ENCODE measurements at places on chromosomes 6 and 20.

GRCh38 chr6:133392015-133392414 is 150.9 kb downstream of the EYA4 start:
- no peak for DNase-seq

GRCh38 chr6:74404366-74404765 is 708.4 kb downstream of the CD109 start:
- DNase-seq = no peak

DNA sequence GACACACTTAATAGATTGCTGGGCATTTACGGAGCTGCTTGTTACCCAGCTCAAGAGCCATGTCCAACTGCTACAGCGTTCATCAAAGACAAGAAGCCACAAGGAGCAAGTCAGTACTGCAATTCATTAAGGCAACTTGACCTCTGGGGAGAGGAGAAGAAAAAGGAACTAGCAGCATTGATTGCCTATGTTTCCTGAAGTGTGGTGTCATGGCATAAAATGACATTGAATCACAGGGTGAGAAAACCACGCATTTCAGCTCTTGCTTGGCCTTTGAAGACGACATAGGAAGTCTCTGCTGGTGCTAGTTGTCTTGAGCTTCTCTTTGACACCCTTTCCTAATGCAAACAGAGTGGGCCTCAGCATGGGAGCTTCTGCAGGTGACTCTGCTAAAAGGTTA is 139.1 kb downstream of the CDH26 start:
- DNase-seq = no peak

DNA sequence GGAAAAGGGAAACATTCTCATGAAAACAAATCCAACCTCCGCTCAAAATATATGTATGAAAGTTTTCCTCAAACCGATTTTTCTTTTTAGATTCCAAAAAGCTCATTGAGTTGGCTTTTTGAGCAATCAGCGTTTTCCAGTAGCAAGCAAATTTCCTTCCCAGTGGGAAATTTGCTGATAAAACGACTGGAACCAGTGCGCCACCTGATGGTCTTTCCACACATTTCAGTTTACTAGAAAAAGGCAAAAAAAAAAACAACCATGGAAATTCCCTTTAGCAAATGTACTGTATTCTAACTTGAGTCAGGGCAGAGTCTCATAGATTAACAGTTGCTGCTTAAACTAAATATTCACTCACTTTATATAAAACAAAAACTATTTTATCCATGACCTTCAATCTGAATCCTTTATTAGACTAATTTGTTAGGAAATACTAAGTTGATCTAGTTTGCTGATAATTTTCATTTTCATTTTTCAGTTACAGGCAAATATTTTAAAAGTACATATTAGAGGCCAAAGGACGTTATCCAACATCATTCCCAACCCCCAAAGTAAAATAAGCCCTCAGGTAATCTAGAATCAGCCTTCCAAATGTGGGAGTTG is 271.5 kb downstream of the FOXA2 start:
- DNase-seq = peak; percentile 45

DNA sequence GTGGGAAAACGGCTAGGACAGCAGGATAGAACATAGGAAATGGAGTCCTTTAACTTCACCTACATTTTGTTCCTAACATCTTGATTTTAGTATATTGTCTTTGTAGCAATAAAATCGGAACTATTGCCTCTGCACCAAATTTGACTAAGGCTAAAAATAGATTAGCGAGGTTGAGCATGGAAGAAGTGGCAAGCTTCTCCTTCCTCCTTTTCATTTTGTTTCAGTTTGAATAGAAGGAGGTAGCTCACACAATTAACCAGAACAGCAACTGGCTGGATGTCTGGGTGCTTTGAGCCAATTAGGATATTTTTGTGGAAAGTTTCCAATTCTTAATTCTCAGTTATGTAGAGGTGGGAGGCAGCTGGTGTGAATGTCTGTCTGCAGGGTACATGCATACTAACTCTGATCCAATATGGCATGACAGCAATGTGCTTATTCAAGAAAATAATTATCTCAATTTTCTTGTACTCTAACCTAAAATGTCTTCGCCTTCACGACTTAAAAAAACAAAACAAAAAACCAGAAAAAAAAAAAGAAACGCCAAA is 3.1 kb upstream of the HECA start:
- no peak for DNase-seq

- DNase-seq = no peak
These were observed 34.9 kb downstream of the ESF1 start for GRCh38 chr20:13749811-13750210.

DNA sequence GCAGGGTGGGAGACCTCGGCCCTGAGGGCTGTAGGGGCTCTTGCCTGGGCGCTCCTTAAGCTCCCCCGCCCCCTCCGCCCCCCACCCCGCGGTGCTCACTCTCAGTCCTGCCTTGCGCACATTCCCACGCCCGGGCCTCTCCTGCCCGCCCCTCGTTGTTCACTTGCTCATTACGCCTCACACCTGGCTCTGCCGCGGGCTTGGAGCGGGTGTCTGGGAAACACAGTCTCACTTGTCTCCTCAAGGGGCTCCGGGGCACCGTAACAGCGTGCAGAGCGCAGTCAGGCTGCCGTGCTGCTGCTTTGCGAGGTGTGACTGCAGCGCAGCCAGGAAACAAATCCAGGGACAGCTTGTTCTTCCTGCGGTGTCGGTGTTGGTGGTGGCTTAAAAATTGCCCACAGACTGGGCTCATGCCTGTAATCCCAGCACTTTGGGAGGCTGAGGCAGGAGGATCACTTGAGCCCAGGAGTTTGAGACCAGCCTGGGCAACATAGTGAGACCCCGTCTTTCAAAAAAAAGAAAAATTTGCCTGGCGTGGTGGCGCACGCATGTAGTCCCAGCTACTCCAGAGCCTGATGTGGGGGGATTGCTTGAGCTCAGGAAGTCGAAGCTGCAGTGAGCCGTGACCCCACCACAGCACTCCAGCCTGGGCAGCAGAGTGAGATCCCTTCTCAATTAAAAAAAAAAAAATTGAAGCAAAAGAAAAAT is 4.6 kb downstream of the NPBWR2 start:
- peak; percentile 90 for DNase-seq

- no peak for DNase-seq
These were observed 108.8 kb downstream of the PREX1 start for GRCh38 chr20:48718786-48719578.

DNA sequence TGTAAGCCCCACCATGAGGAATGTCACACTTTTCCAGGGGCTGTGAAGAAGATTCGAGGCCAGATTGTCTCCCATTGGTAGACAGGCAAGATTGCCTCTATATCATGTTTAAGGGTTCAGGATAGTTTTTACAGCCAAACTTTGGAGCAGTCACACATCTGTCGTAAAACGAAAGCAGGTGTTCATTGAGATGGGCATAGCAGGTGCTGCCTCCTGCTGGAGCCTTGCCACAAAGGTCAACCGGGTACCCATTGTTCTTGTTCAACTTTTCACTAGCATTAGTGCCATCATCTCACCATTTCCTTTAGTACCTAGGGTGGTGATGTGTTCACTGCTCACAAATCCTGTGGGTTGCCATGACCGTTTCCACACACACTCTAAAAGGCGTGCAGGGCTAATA is 198.3 kb downstream of the HTR1B start:
- peak; percentile 30 for DNase-seq

DNA sequence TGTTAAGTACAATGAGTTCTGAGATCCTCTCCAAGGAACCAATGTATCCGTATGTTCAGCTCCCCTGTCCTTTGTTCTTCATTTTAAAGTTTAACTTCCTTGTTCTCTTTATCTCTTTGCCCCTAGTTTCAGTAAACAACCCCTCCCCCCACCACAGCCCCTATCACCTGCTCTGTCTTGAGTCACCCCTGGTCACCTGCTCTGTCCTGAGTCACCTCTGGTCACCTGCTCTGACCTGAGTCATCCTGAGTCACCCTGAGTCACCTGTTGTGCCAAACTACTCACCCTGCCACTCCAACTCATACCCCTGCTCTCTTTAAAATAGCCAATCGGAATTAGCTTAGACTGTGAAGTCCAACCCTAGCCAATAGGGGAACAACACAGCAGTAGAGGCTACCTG is 288.7 kb upstream of the CDYL start:
- DNase-seq = no peak

DNA sequence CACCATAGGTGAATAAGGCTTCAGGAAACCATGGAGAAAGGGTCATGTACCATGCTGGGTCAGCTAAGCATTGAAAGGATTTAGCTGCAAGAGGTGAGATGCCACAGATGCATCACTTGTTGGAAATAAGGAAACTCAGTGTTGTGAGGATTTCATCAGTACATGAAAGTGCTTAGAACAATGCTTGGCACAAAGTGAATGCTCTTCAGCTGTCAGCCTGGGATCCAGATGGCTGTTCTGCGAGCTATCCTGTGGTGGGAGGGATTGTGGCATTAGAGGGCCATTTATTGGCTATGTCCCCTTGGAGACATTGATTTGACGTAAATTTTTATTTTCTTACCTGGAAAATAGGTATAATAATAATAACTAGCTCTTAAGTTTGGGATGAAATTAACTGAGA is 53.0 kb downstream of the ELOVL2 start:
- DNase-seq = no peak

DNA sequence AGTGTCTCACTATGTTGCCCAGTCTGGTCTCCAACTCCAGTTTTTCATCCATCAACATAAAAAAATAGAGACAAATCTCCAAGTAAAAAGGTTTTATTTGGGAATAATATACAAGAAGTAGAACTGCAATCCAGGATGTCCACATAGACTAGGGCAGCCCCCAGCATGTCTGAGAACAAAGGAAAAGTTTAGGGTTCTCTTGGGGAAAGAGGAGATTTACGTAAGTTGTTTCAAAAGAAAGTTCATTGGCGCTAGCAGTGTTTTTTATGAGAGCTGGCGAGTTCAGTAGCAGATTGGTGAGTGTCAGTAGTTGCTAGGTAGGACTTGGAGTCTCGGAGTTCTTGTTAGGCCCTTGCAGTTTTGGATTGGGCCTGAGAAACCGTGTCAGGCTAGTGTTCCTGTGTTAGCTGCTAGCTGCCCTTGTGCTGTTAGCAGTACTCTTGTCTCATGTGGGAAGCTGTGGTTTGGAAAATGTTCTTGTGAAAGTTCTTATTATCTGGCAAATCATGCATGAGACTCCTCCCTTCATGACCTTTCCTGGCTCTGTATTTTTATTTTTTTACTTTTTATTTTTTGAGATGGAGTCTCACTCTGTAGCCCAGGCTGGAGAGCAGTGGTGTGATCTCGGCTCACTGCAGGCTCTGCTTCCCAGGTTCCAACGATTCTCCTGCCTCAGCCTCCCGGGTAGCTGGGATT is 24.7 kb downstream of the TTLL9 start:
- peak; percentile 64 for DNase-seq

DNA sequence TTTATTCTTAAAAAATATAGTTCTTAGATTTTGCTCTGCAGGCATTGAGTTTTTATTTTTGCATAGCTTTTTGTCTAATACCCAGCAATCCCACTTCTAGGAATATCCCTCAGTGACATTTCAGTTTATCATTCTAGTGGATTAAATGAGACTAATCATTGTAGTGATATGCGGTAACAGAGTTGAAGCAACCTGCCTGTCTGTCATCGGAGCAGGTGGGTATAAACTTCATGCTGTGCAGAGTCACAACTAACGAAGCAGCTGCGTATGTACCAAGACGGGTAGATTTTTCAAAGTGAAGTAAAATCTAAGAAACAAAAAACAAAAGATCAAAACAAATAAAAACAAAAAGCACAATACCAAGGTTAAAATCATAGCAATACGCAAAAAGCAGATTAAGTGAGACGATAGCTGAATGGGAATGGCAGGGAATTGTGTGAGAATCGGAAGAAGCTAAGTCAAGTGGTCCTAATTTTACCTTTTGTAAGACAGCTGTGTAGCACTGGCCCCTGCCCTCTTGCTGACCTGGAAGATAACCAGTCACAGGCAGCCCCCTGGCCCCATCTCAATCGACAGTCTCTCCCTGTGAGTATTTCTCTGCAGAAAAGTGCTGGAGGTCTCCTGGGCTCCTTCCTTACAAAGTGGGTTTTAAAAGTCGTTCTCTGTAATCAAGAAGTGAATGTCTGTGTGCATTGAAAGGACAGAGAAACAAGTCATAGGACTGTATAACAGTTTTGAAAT is 169.2 kb downstream of the OR2B2 start:
- no peak for DNase-seq

Measured in H7 (cell line).